ENCODE measurements at places on chromosomes 7 and 10. TPM values are rescaled to one million over a fixed set of nuclear protein-coding genes. Genes with fewer than 3 reads are reported as not detected.

The WNT2 gene
- not detected for total RNA-seq

The EBF3 gene
- 6.5 TPM for total RNA-seq

The EBLN1 gene
- not detected for total RNA-seq

The ASB15 gene
- total RNA-seq: not detected

The RAPGEF5 gene
- total RNA-seq: 269 TPM

The CPVL gene
- 0.93 TPM for total RNA-seq

The LEP gene
- not detected for total RNA-seq

The PILRB gene
- 17.0 TPM for total RNA-seq

The MMP21 gene
- 0.34 TPM for total RNA-seq

The CTAGE8 gene
- not detected for total RNA-seq

The GPC2 gene
- 4.4 TPM for total RNA-seq

The CPEB3 gene
- 1.7 TPM for total RNA-seq

The CREB3L2 gene
- total RNA-seq: 32.2 TPM

The MEPCE gene
- total RNA-seq: 56.5 TPM

The EIF4H gene
- total RNA-seq: 481 TPM

The MRLN gene
- total RNA-seq: not detected

The ASZ1 gene
- total RNA-seq: not detected

The LRRC61 gene
- 18.0 TPM for total RNA-seq

The AMPH gene
- not detected for total RNA-seq

The AOAH gene
- not detected for total RNA-seq

The LFNG gene
- 36.4 TPM for total RNA-seq

All from dermis blood vessel endothelial cell (primary cell).